Fibroblast of lung (primary cell): ENCODE measurements at places on chromosomes 11 and 22.

DNA sequence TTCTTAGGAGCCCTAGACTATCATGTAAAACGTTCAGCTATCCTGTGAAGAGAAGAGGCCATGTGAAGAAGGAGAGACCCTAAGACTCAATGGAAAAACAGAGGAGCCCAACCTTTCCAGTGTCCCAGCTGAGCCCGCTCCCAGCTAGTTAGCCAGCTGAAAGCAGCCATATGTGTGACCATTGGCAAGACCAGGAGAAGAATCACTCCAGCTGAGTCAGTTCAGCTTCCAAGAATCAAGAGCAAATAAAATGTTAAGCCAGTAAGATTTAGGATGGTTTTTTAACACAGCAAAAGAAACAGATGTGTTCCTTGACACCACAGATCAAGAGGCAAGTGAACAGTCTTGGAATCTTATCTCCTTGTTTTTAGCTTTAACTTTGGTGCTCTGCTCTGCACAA is 108.0 kb downstream of the CCDC81 start:
- no peak for DNase-seq

DNA sequence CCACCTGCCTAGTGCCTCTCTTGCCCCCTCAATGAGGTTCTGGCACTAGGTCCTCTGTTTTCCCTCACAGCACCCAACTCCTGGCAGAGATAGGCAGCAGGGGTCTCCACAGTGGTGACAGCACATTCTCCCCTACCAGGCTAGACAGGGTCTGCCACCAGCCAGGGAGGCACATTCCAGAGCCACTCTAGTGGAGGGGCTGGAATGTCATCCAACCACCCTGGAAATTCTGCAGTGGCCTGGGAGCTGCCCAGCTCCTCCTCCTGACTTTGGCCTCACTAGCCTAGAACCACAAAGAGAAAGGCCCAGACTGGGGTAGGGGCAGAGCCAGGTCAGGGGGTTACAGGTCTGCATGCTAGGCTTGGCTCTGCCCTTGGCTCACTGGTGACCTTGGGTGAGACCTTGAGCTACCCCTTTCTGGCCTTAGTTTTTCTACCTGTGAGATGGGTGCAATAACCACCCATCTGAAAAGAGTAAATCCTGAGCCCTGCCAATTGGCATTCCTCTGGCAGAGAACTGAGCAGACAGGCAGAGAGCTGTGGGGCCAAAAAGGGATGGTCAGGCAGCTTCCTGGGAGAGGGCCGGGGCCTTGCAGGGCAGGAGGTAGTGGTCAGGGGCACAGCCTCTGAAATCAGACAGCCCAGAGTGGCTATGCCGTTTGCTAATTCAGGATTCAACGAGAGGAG is 7.1 kb downstream of the P2RY2 start:
- no peak for DNase-seq

- no peak for DNase-seq
These were observed 107.4 kb downstream of the SIK3 start for GRCh38 chr11:116990811-116991210.

GRCh38 chr11:47964546-47964945 is 15.8 kb upstream of the PTPRJ start:
- DNase-seq = no peak
